ENCODE measurements at places on chromosomes 4 and X.

- DNase-seq, result no peak
Measured at GRCh38 chr4:164892018-164892417, 15.0 kb downstream of the APELA start.

GRCh38 chr4:150251752-150252190, 173.5 kb downstream of the DCLK2 start:
- no peak for DNase-seq

GRCh38 chr4:168766604-168767316, 243.3 kb downstream of the CBR4 start:
- no peak for DNase-seq

GRCh38 chr4:154741131-154741665, 2.6 kb upstream of the LRAT start:
- DNase-seq, result no peak

GRCh38 chr4:184514121-184514988, 40.0 kb upstream of the IRF2 start:
- DNase-seq, result no peak

DNA sequence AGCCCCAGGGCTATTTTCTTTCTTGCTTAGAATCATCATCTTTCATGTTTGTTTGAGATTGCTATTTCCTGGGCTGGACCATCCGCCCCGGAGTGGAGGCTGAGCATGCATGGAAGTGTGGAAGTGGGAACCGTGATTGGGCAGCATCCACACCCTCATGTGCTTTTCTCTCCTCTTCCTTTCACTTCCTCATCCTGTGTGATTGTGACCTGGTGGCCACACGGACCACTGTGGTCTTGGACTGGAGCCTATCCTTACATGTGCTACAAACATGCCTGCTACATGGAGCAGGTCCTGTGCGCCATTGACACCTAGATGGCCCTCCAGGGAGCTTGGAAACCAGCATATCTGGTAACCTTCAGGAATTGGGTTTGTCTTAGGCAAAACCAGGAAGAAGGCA, 175.9 kb upstream of the LCORL start:
- no peak for DNase-seq

DNA sequence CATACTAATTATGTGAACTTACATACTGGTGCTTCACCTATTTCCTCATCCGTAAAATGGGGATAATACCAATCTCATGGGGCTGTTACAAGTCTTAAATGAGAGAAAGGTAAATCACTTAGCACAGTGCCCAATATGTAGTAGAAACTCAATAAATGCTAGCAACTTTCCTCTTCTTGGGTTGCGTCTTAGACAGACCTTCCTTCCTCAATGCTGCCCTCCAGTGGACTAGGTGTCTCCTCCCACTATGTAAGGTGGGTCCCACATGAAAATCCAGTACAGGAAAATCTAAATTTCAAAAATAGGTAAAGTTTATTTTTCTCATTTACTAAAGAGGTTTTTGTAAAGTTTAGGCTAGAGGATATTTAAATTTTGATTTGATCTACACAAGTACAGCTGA, 20.6 kb downstream of the ZDHHC9 start:
- no peak for DNase-seq

DNA sequence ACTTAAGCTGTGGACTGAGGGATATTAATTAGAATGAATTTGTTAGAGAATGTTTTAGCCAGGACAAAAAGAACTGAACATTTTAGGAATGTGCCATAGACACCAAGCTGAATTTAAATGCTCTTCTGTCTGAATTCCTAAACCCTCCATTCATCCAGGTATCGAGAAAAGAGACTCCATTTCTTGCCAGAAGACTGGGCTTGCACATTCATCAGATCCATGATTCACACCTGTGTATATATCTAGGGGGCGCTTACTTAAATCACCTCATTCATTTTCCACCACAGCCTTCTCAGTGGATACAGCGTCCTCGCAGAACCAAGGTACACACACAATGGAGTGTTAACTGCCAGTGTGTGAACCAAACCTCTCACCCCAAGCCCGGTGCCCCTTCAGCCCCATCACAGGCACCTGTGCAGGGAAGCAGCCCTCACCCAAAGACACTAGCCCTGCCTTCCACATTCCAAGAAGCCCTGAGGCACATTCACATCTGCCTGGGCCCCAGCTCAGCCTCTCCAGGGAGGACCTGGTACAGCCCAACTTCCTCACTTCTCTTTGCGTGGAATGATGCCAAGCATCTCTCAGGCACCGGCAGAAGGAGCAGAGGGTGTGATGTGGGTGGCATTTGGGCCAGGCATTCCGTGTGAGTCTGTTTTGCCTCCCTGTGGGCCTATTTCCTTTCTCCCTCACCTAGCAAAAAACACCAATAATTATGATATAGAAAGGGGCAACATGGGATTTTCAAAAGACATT, 35.6 kb upstream of the C1QTNF7 start:
- DNase-seq, result no peak

DNA sequence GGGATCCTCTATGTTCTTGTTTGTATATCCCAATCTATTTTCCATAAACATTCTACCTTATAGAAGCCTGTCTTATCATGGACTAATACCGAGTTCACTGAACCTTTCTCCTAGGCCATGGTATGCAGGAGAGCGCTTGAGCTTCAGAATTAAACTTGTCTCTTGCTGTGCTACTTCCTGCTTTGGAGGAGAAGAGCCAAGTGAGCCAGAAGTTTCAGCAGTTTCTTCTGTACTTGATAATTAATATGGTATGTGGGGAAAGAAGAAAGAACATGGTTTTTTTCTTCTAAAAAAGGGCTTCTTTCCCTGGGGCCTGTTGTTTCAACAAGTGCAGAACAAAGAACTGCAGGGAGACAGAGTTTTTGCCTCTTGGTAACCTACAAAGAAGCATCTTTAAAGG, 172.8 kb downstream of the ATG4A start:
- DNase-seq, result no peak

DNA sequence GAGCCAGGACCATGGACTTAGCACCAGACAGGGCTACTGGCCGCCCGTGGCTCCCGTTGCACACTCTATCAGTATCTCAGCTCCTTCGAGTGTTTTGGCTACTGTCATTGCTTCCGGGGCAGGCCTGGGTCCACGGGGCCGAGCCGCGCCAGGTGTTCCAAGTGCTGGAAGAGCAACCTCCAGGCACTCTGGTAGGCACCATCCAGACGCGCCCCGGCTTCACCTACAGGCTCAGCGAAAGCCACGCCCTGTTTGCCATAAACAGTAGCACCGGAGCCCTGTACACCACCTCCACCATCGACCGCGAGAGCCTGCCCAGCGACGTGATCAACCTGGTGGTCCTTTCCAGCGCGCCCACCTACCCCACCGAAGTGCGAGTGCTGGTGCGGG, 1.6 kb downstream of the FAT4 start:
- DNase-seq, result no peak

Measured in stimulated activated CD8-positive, alpha-beta memory T cell treated with anti-CD3 and anti-CD28 coated beads, Interleukin-15, amount 100 ng/mL, for 4 hours (primary cell).